ENCODE measurements at places on chromosomes 13 and 19. TPM values are rescaled to one million over a fixed set of nuclear protein-coding genes. Genes with fewer than 3 reads are reported as not detected.

GRCh38 chr19:16041991-16042386 lies 34.3 kb upstream of the TPM4 start:
- no peak for DNase-seq

DNA sequence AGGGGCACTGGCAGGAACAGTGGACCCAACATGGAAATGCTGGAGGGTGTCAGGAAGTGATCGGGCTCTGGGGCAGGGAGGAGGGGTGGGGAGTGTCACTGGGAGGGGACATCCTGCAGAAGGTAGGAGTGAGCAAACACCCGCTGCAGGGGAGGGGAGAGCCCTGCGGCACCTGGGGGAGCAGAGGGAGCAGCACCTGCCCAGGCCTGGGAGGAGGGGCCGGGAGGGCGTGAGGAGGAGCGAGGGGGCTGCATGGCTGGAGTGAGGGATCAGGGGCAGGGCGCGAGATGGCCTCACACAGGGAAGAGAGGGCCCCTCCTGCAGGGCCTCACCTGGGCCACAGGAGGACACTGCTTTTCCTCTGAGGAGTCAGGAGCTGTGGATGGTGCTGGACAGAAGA lies 4.1 kb downstream of the KLK2 start:
- no peak for DNase-seq

DNA sequence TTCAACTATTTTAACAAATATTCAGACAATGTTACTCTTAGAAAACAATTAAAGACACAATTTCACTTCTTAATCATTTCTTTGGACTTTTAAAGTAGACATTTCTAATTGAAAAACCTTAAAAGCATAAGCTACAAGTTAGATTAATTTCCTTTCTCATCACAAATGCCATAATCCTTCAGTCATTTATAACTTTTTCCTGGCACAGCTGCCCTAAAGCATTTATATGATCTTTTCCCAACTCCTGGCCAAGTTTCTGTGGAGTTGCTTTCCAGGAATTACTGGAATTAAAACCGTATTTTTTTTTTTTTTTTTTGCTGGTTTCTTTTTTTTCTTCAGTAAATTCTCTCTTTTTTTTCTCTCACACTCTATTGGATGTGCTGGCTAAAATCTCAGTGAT lies 615.9 kb downstream of the TBC1D4 start:
- no peak for DNase-seq

The CYP4F11 gene
- not detected for polyA plus RNA-seq

The FLT1 gene
- 4.5 TPM for polyA plus RNA-seq

The NLRP12 gene
- not detected for polyA plus RNA-seq

The ZNF541 gene
- polyA plus RNA-seq, result not detected

The ZNF14 gene
- 1.0 TPM for polyA plus RNA-seq

The PSMC4 gene
- polyA plus RNA-seq, result 148 TPM
